IMR-90 (cell line): ENCODE measurements at places on chromosomes 11 and 22.

GRCh38 chr11:6468712-6469495, 4.8 kb downstream of the TRIM3 start:
- no peaks in the 10 kb centered on the region for H3K27me3 ChIP-seq
- DNase-seq: peak; percentile 87
- H3K27ac ChIP-seq: no peak overlapping the region

DNA sequence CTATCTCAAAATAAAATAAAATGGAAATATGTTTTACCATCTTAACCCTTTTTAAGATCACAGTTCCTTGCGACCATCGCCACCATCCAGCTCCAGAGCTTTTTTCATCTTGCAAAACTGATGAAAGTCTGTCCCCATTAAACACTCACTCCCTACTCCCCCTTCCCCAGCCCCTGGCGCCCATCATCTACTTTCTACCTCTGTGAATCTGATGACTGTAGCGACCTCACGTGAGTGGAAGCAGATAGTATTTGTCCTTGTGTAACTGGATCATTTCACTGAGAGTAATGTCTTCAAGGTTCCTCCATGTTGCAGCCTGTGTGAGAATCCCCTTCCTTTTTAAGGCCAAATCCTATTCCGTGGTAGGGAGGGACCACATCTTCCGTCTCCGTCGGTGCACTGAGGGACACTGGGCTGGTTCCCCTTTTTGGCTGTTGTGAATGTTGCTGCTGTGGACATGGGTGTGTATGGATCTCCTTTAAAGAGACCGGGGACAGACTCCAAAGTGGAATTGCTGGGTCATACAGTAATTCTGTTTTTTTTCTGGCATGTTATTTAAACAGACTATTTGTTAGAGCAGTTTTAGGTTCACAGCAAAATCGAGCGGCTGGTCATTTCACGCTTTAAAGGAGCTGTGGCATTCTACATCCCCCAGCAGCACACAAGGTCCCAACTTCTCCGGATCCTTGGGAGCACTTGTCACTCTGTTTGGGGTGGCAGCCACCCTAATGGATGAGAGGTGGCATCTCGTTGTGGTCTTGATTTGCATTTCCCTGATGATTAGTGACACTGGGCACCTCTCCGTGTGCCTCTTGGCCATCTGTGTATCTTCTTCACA, 120.0 kb downstream of the KCNQ1 start:
- DNase-seq: no peak
- H3K36me3 ChIP-seq: no peaks in the 10 kb centered on the region
- peaks cover 19% of the 10 kb centered on the region for H3K27me3 ChIP-seq

GRCh38 chr11:46106530-46107407, 14.5 kb downstream of the PHF21A start:
- H3K27me3 ChIP-seq: no peaks in the 10 kb centered on the region
- H3K27ac ChIP-seq: no peak overlapping the region; the same call in 1 of the 2 replicates
- H3K36me3 ChIP-seq: no peaks in the 10 kb centered on the region
- no peak for DNase-seq
- H3K4me1 ChIP-seq: peaks cover 2% of the 10 kb centered on the region; the same call in 1 of the 2 replicates
- H3K4me3 ChIP-seq: no peak overlapping the region

DNA sequence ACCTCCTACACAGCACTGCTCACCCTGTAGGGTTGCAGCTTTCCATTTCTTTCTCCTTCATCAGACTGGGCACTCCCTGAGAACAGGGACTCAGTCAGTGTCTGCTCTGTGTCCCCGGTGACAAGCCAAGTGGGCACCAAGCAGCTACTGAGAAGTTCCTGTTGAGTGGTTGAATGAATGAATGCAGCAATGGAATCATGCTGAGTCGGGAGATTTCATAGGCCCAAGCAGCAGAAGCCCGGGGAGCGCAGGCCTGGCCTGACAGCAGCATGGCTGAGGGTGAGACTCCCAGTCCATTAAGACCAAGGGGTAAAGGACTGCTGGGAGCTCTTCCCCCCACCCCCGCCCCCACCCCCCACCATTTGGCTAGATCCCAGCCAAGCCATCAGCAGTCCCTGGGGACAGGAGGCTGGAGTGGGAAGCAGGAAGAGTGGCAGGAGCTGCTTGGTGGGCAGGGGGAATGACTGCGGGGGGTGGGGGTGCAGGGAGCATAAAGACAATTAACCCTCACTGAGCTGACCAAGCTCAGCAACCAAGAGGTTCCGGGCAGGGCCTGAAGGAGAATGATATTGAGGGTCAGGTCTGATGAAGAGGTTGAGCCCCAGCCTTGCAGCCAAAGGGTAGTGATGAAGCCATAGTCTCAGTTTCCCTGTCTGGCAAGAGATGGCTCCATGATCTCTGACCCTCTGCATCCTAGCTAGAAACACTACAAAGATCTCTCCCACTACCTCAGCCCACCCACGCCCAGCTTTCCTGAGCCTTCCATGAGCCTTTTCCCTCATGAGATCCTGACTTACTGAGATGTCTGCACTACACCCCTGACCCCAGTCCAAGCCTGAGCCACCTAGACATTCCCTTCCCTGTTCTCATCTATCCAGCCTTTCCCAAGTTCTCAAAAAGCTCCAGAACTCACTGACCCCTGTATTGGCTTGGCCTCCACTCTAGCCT, 2.8 kb downstream of the PDE2A start:
- peaks cover 78% of the 10 kb centered on the region for H3K27me3 ChIP-seq
- no peaks in the 10 kb centered on the region for H3K36me3 ChIP-seq
- H3K27ac ChIP-seq: no peak overlapping the region
- no peaks in the 10 kb centered on the region for H3K4me1 ChIP-seq
- no peak overlapping the region for H3K4me3 ChIP-seq

DNA sequence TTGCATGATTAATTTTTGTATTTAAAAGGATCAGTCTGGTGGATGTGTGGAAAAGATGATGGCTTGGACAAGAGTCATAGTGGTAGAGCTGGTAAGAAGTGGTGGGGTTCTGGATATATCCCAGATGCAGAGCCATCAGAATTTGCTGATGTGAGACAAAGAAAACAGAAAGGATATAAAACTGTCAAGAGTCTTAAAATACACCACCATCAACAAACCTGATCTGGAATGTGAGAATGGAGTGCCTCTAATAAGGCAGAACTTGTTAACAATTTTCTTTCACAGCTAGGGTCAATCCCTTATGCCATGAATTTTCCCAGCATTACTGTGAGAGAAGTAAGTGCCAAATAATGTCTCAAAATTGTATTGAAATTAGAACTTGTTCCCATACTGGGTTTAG, 215.4 kb downstream of the METTL15 start:
- H3K4me3 ChIP-seq: no peak overlapping the region
- H3K27me3 ChIP-seq: no peaks in the 10 kb centered on the region
- DNase-seq: no peak
- no peaks in the 10 kb centered on the region; the same call in 1 of the 2 replicates for H3K36me3 ChIP-seq
- H3K4me1 ChIP-seq: no peaks in the 10 kb centered on the region
- no peak overlapping the region for H3K27ac ChIP-seq

- H3K4me1 ChIP-seq: no peaks in the 10 kb centered on the region; the same call in 1 of the 2 replicates
- H3K4me3 ChIP-seq: no peak overlapping the region
- peaks cover 11% of the 10 kb centered on the region for H3K36me3 ChIP-seq
- DNase-seq: no peak
- H3K27me3 ChIP-seq: no peaks in the 10 kb centered on the region
Observed at GRCh38 chr11:65927904-65928397, 8.7 kb downstream of the DRAP1 start.

- peaks cover 4% of the 10 kb centered on the region; the same call in 1 of the 2 replicates for H3K4me1 ChIP-seq
- no peak overlapping the region for H3K4me3 ChIP-seq
- no peaks in the 10 kb centered on the region for H3K27me3 ChIP-seq
- H3K27ac ChIP-seq: no peak overlapping the region
- no peaks in the 10 kb centered on the region for H3K36me3 ChIP-seq
- DNase-seq: no peak
Observed at GRCh38 chr11:15113381-15113780, 1.3 kb upstream of the INSC start.

DNA sequence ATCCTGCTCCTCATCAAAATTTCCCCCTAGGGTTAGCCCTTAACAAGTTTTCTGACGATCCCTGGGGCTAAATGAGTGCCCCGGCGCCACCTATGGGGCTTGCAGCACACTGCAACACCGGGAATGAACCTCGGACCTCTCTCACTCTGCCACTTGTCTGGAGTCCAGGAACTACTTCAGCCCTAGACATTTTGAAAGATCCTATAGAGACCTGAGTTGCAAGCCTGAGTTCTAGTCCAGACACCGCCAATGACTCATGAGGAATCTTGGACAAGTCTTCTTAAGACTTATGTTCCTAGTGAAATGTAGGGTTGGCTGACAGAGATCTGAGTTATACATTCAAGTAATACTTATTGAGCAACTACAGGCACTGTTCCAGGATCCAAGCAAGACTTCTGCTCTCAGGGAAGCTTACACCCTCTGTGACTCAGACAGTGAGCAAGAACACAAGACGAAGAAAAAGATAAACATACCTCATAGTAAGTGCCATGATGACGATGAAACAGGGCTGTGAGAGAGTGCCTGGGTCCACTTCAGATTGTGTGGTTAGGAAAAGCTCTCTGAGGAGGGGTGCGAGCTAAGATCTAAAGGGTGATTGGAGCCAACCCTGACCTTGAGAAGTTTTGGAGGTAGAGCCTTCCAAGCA, 10.2 kb upstream of the STK33 start:
- H3K27ac ChIP-seq: peak overlapping the region; percentile 74
- H3K4me3 ChIP-seq: no peak overlapping the region

GRCh38 chr22:20606041-20606783, 98.8 kb downstream of the MED15 start:
- H3K27me3 ChIP-seq: peaks cover 47% of the 10 kb centered on the region
- H3K36me3 ChIP-seq: no peaks in the 10 kb centered on the region
- H3K4me1 ChIP-seq: no peaks in the 10 kb centered on the region
- peak; percentile 59 for DNase-seq
- no peak overlapping the region for H3K27ac ChIP-seq
- no peak overlapping the region for H3K4me3 ChIP-seq

DNA sequence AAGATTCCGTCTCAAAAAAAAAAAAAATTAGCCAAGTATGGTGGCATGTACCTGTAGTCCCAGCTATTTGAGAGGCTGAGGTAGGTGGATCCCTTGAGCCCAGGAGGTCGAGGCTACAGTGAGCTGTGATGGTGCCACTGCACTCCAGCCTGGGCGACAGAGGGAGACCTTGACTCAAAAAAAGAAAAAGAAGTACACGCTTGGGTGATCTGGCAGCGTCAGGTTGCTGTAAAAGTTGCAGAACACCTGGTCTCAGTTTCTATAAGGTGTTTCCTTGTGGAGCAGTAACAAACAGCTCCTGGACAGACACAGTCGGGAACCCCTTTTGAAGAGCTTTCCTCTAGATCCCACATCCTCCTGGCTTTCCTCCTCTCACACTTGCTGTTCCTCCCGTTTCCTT, 45.8 kb downstream of the SCGB1A1 start:
- no peak overlapping the region for H3K4me3 ChIP-seq
- H3K27me3 ChIP-seq: no peaks in the 10 kb centered on the region

- no peaks in the 10 kb centered on the region for H3K4me1 ChIP-seq
- no peak overlapping the region for H3K4me3 ChIP-seq
- H3K36me3 ChIP-seq: no peaks in the 10 kb centered on the region
- DNase-seq: no peak
- H3K27ac ChIP-seq: no peak overlapping the region
Observed at GRCh38 chr11:126512251-126512650, 156.8 kb downstream of the ST3GAL4 start.

DNA sequence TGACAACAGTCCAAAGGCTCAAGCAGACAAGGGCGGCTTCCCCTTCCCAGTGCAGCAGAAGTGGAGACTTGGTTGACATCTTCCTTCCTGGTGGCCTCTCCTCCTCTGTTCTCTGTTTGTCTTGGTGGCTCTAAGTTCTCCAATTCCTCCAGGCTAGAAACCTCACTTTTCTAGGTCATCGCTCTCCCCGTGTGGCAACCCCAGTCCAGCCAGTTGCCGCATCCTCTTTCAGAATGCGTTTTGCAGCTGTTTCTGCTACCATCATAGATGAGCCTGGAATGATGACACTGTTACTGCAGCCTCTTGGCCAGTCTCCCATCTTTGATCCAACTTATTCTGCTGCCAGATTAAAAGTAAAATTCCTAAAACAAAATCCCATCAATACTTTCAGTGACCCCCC, 201.5 kb downstream of the TRIM29 start:
- no peaks in the 10 kb centered on the region for H3K36me3 ChIP-seq
- H3K4me3 ChIP-seq: no peak overlapping the region
- no peak overlapping the region for H3K27ac ChIP-seq
- H3K4me1 ChIP-seq: no peaks in the 10 kb centered on the region

GRCh38 chr11:64572143-64572542, 18.9 kb upstream of the SLC22A12 start:
- no peak overlapping the region for H3K27ac ChIP-seq
- H3K4me1 ChIP-seq: no peaks in the 10 kb centered on the region
- no peak for DNase-seq
- H3K27me3 ChIP-seq: peaks cover 36% of the 10 kb centered on the region

GRCh38 chr11:118226296-118226695, 1.5 kb upstream of the JAML start:
- no peaks in the 10 kb centered on the region for H3K4me1 ChIP-seq
- H3K4me3 ChIP-seq: no peak overlapping the region
- H3K36me3 ChIP-seq: no peaks in the 10 kb centered on the region

DNA sequence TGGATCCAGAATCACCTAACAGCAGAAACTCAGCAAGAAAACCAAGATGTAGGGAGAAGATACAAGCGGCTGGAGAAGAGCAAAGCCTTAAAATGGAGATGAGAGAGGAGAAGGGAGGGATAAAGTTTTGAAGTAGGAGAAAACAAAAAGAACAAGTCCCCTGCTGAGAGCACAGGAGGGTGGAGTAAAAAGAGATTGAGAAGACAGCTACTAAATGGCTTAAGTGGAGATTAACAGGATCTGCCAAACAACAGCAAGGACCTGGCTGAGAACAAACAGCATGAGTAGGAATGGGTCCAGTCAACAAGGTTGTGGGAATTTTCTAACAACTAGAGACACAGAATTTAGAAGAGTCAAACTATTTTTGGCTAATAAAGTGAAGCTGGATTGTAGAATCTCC, 18.1 kb downstream of the BTG4 start:
- H3K4me3 ChIP-seq: no peak overlapping the region
- no peak for DNase-seq
- H3K27me3 ChIP-seq: peaks cover 6% of the 10 kb centered on the region
- H3K4me1 ChIP-seq: no peaks in the 10 kb centered on the region

DNA sequence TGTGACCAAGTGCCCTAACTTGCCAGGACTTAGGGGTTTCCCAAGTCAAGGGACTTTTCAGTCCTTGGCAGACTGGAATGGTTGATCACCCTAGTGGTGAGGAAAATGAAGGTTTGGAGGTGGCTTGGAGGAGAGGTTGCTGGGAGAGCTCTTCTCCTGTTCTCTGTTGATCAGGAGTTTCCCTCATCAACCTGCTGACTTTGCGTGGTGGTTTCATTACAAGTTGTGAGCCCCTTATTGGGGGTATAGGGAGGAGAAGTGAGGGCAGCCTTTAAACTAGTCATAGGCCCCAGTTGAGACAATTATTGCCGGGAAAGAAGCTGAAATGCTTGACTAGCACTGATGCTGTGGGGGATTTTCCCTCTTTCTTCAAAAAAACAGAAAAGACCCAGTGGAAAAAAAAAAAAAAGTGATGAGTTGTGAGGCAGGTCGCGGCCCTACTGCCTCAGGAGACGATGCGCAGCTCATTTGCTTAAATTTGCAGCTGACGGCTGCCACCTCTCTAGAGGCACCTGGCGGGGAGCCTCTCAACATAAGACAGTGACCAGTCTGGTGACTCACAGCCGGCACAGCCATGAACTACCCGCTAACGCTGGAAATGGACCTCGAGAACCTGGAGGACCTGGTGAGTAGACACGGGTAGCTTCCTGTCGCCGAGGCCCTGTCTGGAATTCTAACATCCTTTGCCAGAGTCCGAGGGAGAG, at the start of gene CXCR5:
TSS of gene CXCR5 (plus strand) at position 525 of the 704 bp plus-strand sequence. CDS start at position 575, 50 bp downstream.
- H3K4me1 ChIP-seq: peaks cover 11% of the 10 kb centered on the region
- peak; percentile 35 for DNase-seq
- H3K36me3 ChIP-seq: no peaks in the 10 kb centered on the region
- H3K27me3 ChIP-seq: no peaks in the 10 kb centered on the region
- H3K27ac ChIP-seq: no peak within 1 kb of the TSS
